ENCODE measurements at places on chromosomes 4 and X.

GRCh38 chr4:127182687-127183086, 450.1 kb upstream of the INTU start:
- DNase-seq: no peak

DNA sequence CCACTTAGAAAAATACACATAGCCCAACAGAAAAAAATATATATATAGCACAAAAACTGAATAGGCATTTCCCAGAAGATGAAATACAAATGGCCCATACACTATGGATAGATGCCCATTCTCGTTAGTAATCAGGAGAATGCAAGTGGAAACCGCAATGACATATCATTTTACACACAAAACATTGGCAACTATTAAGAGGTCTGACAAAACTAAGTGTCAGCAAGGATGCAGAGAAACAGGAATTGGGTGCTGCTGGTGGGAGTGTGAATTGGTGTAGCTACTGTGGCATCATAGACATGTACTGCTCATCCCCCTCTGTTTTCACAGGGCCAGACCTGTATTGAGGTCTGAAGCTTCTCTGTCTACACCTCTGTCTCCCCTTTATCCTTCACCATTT, 320.0 kb downstream of the IDS start:
- DNase-seq: no peak

DNA sequence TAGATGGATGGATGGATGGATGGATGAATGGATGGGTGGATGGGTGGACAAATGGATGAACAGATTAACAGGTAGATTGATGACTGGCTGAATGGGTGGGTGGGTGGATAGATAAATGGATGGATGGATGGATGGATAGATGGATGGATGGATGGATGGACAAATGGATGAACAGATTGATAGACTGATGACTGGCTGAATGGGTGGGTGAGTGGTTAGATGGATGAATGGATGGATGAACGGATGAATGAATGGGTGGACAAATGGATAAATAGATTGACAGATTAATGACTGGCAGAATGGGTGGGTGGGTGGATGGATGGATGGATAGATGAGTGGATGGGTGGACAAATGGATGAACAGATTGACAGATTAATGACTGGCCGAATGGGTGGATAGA, 13.6 kb upstream of the AKAP17A start:
- no peak for DNase-seq

DNA sequence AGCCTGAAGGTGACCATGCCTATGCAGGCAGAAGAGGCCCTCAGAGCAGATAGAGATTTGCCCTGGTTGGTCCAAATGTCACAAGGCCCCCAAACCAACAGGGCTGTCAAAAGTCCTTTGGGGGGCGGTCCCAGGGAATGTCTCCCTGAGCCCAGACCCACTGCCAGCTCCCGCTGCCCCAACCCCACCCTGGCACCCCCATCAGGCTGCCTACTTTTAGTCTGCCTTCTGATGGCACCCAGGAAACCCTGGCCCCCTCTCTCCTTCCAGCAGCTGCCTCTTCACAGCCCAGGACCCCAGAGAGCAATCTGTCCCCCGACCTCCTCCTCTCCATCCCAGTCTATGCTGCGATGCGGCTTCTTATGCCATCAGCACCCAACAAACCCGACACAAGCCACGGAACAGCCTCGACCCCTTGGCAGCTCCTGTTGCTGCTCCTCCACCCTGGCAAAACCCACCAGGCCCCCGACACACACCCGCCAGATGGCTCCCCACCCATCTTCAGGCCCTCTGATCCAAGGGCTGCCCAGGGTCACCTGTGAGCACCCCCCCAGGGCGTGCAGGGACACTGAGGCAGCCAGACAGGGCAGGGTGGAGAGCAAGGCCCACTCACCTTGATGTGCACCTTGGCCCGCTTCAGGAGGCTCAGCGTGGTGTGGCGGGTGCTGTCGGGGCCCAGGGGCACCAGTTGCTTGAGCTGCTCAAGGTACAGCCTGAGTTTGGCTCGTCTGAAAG, 9.9 kb downstream of the MXD4 start:
- DNase-seq: no peak

DNA sequence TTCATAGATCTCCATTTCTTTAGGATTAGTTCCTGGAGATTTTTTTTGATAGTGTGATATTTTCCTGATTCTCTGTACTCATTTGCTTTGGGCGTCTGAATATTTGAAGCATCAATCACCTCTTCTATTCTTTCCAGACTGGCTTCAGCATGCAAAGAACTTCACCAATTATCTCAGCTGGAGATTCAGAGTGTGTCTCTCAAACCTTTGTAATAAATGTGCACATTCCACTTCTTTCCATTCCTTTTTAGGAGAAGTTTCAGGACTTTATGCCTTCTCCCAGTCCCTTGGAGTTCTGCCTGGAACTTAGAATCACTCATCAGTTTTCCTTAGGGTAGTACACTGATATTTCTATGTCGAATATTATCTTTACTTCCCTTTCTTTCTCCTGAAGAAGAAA, 334.8 kb downstream of the TEX13C start:
- no peak for DNase-seq

DNA sequence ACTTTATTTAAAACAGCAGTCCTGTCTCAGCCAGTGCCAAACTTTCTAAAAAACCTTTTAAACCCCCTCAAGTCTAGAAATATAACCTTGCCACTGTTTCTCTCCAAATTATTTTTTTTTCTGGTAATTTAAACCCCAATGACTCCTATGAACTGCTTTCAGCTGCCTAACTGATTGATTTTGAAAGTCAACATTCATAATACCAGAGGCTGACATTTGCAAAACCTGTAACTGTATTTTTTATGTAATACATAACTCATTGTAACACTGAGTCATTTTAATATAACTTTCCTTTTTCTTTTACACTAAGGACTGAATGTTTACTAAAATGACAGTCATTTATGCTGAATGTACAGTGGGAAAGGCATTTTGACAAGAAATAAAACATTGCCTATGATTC, 19.1 kb upstream of the EGFL6 start:
- no peak for DNase-seq

DNA sequence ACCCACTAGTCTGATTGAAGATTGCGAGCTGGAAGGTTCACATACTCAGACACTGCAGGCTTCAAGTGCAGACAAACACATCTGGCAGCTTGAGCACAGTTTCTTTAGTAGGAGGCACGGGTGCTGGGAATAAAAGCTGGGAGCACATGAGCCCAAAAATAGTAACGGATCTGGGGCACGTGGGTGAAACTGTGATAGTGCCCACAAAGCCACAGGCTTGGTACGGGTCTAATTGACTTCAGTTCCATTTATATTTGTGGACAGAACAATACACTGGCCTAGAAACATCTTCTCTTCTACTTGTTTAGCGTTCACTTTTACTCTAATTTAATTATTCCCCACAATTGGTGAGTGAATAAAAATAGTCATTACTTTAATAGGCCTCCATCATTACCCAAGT, 2370.7 kb downstream of the PCDH7 start:
- no peak for DNase-seq

DNA sequence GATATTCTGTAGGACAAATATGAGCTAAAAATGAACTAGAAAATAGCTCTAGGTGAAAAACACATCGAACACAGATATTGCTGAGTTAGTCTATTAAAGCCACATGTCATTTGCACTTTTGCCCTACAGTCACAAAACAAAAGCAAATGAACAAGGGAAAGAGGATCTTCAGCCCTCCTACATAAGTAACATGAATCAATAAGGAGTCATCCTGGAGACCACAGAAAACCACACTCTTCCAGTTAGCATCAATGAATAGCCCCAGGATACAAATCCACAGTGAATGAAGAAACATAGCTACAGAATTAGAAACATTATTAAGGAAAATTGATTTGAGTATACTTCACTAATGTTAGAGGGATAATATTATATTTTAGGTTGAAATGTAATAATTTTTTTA, 311.4 kb downstream of the MAPK10 start:
- DNase-seq: no peak

GRCh38 chr4:122163767-122164166, 11.6 kb downstream of the BLTP1 start:
- no peak for DNase-seq

- no peak for DNase-seq
Observed at GRCh38 chr4:173909294-173909693, 374.2 kb downstream of the FBXO8 start.

DNA sequence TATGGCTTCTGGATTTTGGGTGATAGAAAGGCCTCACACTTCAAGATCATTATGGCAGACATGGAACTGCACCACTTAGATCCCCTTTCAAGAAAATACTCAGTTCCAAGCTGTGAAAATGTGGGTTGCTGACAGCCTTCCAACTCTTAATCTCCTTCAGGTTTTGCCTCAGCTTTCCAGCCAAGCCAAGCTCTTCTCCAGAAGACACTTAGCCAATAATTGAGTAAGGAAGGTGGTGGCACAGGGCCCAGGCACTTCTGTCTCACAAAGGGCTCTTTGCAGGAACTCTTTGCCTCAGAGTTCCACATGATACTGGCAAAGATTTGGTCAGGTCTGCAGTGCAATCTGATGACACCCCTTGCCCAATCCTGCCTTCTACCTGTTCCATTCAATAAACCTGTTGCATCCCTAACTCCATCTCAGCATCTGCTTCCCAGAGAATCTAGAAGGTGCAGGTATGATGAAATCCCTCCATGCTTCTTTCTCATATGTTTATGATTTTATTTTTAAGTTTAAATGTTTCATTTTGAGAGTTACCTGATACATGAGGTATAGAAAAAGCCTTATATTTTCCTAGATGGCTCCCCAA, 30.6 kb downstream of the ANXA5 start:
- DNase-seq: no peak

- no peak for DNase-seq
Observed at GRCh38 chr4:141416219-141416618, 195.5 kb downstream of the ZNF330 start.

DNA sequence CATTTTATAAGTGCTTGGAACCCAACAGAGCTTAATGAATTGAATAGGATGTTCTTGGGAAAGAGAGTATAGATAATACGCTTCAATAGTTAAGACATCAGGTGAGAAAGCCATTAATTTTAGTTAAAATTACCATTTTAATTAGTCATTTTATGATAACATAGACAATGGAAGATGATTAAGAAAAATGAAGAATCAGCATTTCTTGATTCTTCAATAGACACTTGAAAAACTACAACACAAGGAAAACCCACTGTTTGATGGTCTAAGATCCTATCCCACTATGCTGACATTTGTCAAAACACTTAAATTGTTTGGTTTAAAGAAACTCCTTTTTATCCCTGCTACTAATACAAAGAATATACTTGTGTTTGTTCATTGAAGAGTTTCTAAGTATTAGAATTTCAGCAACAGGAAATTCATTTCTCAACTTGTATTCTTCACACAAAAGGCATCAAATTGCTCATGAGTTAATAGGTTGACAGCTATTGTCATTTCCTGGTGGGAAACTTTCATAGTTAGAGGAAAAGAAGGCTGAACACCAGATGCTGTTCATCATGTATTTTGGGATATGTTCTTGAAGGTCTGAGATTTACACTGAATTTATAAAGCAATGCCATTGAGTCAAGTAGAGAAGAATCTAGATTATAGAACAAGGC, 9.6 kb upstream of the CXCL2 start:
- no peak for DNase-seq

DNA sequence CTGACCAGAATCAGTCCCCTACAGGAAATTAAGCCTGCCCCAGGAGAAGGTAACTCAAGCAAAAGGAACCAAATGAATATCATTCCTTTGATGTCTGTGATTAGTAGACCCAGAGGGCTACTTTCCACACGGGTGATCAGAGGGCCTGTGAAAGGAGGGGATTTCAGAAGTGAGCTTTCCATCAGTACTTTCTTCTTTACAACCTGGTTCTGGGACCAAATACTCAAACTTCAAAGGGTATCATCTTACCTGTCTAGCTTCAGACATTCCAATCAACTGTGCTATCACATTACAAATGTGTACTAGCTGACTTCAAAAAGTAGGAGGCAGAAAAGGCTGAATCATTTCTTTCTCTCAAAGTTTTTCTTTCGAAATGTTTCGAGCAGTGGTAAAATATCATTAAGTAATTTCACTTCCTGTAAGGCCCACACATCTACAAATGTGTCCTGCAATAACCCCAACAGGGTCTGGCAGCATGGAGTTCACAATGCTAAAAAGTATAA, 23.9 kb downstream of the ACSL4 start:
- DNase-seq: no peak

DNA sequence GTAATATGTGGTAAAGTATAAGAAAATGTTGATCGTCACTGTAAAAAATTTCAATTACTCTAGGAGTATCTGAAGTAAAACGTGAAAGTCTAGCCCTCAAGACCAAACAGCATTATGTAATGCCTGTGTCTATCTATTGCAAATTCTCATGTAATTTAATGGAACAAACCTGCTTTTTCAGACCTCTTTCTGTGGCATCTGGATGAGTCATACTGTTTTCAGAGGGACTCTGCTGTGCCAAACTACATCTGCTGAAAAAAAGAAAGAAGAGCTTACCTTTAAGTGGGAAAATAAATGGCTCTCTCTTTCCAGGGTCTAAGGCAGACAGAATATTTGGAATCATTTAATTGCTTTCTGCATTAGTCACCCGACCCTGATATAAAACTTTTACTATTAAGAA, 89.8 kb upstream of the ARMCX2 start:
- DNase-seq: no peak

GRCh38 chrX:33415459-33415858, 204.1 kb upstream of the DMD start:
- no peak for DNase-seq

DNA sequence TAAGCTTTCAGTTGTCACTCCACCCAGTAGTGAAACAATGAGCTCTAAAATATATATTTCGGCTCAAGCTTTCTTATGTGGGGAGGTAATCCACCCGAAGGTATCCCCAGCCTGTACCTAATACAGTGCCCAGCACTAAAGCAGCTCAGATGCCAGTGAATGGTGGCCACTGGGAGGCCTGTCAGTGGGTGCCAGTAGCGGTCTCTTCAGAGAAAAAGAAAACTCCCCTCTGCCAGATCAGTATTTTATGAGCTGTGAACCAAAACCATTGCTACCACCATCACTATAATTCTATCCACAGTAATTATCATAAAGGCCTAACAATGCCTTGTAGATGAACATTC, 835 bp upstream of the NFKB1 start:
- DNase-seq: no peak

DNA sequence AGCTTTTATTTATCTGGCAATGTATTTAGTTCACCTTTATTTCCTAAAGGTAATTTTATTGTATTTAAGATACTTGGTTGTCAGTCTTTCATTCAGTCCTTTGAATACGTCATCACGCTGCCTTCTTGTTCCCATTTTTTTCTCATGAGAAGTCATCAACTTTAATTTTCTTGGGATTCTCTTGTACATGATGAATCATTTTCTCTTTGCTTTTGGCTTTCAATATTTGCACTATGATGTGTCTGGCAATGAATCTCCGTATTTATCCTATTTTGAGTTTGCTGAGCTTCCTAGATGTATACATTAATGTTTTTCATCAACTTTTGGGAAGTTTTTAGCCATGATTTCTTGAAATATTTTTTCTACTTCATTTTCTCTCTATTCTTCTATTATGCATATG, 28.4 kb downstream of the CLDN2 start:
- DNase-seq: no peak

DNA sequence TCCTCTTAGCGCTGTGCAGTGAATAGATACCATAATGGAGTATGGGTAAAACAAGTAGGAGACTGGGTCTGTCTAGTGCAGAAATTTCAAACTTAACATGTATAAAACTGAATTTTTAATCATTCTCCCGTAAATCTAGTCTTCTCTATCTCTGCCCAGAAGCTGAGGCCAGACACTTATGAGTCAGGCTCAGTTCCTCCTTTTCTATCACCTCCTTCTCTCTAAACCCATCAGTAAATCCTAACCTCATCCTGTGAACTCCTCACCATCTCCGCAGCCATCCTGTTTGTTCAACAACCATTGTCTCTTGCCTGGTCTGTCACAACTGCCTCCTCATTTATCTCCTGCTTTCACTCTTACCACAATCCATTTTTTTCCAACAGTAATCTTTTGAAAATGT, 19.8 kb upstream of the SGMS2 start:
- no peak for DNase-seq

- DNase-seq: no peak
Observed at GRCh38 chrX:53281963-53282695, 745 bp upstream of the IQSEC2 start.
